ENCODE measurements at places on chromosomes 6 and 20.
A peak's percentile ranks its signal among the peaks of the same experiment; 100 is the strongest.

DNA sequence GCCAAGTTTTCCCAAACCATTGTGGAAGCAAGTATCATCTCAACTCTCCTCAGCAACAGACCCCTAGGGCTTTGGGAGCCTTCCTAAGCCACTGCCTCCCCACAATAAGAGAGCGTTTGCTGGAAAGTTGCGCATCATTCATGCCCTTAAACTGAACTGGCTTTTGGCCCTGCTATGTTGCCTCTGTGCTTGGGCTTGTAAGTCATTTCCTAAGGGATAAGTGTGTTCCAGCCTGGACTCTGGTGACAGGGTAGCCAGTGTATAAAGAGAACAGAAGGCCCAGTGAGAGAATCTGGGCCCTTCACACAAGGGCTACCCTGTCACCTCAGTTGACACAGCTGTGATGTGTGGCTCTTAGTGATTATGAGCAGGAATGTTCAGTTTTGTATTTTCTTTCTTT, 77.8 kb downstream of the COL9A1 start:
- DNase-seq, result no peak

DNA sequence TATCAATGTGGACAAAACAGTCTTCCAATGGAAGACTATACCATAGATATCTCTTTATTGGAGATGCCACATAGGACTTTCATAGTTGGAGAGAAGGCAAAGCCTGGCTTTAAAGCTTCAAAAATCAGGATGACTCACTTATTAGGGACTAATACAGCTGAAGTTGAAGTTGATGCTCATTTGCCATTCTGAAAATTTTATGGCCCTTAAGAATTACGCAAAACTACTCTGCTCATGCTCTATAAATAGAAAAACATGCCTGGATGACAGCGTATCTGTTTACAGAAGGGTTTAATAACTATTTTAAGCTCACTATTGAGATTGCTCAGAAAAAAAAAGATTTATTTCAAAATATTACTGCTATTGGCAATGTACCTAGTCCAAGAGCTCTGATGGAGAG, 155.5 kb upstream of the DST start:
- DNase-seq, result no peak

- DNase-seq, result no peak
These were observed 75.1 kb downstream of the ARID1B start for GRCh38 chr6:156852147-156852857.

- DNase-seq, result no peak
These were observed 128.0 kb upstream of the MLN start for GRCh38 chr6:33931799-33932198.

GRCh38 chr6:44396968-44397367, 9.5 kb downstream of the CDC5L start:
- DNase-seq, result no peak

DNA sequence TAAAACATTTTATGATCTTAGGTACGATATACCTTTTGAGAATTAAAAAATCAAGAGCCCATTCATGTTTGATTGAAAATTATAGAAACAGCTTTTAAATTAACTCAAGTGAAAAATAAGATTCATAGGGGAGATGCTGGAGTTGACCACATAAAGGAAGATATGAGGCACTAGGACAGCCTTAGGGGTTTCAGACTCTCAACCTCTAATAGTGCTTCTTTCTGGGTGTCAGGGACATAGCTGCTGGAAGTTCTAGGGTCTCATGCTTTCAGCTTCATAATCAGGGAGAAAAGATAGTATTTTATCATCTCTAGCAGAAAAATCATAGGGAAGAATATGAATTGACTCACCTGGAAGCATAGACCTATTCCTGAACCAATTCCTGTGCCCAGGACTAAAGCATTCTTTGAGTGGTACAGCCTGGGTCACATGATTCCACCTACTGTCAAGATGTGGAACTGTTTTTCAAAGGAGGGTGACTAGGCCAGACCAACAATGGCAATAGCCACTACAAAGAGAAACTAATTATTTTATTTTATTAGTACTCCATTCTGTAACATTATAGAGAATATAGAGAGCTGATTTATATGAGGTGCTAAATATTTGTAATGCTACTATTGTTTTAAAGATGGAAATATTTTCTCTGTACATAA, 27.8 kb upstream of the CENPW start:
- DNase-seq, result peak; percentile 12

- DNase-seq, result no peak
These were observed 19.8 kb downstream of the ADGRF5 start for GRCh38 chr6:46901882-46902314.

GRCh38 chr6:106017454-106017853, 68.7 kb upstream of the PRDM1 start:
- no peak for DNase-seq

DNA sequence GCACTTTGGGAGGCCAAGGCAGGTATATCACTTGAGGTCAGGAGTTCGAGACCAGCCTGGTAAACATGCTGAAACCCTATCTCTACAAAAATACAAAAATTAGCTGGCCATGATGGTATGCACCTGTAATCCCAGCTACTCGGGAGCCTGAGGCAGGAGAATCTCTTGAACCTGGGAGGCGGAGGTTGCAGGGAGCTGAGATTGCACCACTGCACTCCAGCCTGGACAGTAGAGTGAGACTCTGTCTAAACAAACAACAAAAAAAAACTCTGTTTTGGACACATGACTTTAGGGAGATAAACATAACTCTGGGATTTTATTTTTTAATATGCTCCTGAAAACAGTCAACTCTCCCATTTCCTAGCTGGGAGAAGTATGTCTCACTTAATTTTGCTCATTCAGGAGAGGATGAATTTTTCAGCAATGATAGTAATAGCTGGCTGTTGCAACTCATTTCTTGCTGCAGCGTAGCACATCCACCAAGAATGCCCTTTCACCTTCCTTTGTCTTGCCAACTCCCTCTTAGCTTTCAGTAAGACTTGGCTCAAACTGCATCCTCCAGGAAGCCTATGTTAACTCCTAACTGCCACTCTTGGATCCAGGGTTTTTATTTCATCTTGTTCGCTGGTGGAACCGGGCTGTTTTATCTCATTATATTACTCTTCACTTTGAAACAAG, 24.3 kb downstream of the TOP1 start:
- DNase-seq, result no peak

GRCh38 chr6:56582236-56582635, 60.5 kb downstream of the DST start:
- DNase-seq, result no peak

- no peak for DNase-seq
These were observed 60.4 kb downstream of the DOK5 start for GRCh38 chr20:54535746-54536145.

GRCh38 chr6:38522322-38522721, 117.4 kb downstream of the BTBD9 start:
- no peak for DNase-seq

DNA sequence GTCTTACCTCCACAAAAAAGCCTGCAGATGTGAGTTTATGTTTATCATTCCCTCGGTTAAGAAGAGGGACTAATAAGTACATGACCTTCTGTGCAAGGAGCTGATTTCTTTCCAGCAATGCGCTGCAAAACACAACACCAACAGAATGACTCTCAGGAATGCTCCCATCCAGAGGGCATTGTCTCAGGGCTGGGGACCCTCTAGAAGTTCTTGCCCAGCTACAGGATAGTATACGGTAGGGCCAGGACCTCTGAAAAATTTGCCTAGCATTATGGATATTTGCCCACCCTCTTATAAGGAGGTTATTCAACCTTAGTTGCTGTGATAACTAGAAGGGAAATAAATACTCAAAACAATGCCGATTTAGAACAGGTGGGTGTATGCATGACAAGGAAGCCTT, 24.7 kb upstream of the RBL1 start:
- DNase-seq, result no peak

- no peak for DNase-seq
These were observed 109.5 kb downstream of the KIF13A start for GRCh38 chr6:17877895-17878440.

- no peak for DNase-seq
These were observed 182.8 kb downstream of the UNC5CL start for GRCh38 chr6:40856271-40856670.

GRCh38 chr20:611843-612185, 1.7 kb upstream of the TCF15 start:
- DNase-seq, result no peak

GRCh38 chr20:15005300-15005986, 668.0 kb upstream of the FLRT3 start:
- DNase-seq, result no peak

GRCh38 chr6:170049641-170050561, 241.0 kb downstream of the DLL1 start:
- no peak for DNase-seq

- DNase-seq, result no peak
These were observed 136.3 kb downstream of the MRPL14 start for GRCh38 chr6:43990627-43991619.

GRCh38 chr6:165060720-165061119, 248.7 kb downstream of the C6orf118 start:
- DNase-seq, result no peak

GRCh38 chr6:1591243-1591642, 18.5 kb upstream of the FOXC1 start:
- no peak for DNase-seq

GRCh38 chr20:38599410-38599882, 2.2 kb upstream of the ARHGAP40 start:
- no peak for DNase-seq

GRCh38 chr6:25169553-25169952, 109.6 kb upstream of the CARMIL1 start:
- DNase-seq, result no peak

DNA sequence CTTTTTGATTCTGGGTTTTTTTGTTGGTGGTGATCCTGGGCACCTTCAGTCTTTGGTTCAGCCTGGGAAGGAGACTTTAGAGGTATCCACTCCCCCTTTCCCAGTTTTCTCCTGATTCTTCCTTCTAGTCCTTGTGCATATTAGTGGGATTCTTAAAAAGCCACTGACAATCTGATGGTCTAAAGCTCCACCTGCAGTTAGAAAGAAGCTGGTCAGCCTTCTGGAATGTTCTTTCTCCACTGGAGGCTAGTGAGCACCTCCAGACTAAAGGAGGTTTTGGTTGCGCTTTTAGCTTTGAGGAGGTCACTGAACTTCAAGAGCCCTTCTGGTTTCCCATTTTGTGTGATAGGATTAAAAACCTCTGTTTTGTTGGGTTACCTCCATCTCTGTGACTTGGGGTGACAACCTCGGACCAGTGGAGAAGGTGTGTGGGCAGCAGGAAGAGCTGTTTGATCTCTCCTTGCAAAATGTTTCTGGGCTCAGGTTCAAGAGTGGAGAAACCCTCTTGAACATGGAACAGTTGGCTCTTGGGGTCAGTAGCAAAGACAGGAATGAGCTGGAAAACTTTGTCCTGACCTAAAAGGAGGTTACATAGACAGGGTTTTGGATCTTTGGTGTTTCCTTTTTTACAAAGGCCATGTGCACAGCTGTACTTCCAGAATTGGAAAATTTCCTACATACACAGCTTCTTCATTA, 29.0 kb downstream of the JARID2 start:
- no peak for DNase-seq

GRCh38 chr6:163825033-163825432, 410.5 kb downstream of the QKI start:
- DNase-seq, result no peak

- no peak for DNase-seq
These were observed 27.3 kb upstream of the SERINC3 start for GRCh38 chr20:44549123-44549522.

- DNase-seq, result no peak
These were observed 4.6 kb upstream of the CHRNA4 start for GRCh38 chr20:63365601-63366389.

- DNase-seq, result no peak
These were observed 27.6 kb upstream of the FAM83C start for GRCh38 chr20:35319871-35320197.

GRCh38 chr6:46606338-46606737, 46.3 kb downstream of the CYP39A1 start:
- no peak for DNase-seq

GRCh38 chr20:49485563-49485962, 3.1 kb upstream of the KCNB1 start:
- no peak for DNase-seq

DNA sequence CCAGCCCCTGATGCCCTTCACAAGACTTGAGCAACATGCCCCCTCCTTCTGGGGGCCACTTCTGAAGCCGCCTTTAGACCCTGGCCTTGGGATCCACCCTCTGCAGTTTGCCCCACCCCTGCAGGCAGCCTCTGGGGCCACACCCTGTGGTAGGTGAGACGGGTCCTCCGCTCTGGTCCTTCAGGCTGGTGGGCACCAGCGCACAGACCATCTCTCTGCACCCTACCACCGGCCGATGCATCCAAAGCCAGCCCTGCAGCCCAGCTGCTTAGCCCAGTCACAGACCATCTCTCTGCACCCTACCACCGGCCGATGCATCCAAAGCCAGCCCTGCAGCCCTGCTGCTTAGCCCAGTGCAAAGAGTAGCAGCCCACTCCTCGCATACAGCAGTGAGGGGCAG, 159.3 kb upstream of the ECI2 start:
- no peak for DNase-seq

- no peak for DNase-seq
These were observed 30.9 kb upstream of the XRN2 start for GRCh38 chr20:21272279-21272678.

DNA sequence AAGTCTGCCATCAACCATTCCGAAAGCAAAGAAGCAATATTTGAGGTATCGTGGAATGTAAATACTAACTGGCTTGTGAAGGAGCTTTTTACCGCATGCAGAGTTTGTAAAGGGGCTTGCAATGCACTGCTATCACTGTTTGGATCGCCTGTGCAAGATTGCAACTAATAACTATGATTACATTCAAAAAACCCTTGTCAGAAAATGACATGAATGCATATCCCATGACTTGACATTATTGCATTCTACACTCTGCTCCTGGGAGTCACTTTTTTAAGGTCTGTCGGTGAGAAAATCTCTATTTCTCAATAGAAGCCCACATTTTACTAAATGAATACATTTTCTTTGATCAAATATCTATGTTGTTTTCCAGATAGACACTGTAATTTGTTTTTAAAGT, 335.4 kb upstream of the SPTLC3 start:
- no peak for DNase-seq

DNA sequence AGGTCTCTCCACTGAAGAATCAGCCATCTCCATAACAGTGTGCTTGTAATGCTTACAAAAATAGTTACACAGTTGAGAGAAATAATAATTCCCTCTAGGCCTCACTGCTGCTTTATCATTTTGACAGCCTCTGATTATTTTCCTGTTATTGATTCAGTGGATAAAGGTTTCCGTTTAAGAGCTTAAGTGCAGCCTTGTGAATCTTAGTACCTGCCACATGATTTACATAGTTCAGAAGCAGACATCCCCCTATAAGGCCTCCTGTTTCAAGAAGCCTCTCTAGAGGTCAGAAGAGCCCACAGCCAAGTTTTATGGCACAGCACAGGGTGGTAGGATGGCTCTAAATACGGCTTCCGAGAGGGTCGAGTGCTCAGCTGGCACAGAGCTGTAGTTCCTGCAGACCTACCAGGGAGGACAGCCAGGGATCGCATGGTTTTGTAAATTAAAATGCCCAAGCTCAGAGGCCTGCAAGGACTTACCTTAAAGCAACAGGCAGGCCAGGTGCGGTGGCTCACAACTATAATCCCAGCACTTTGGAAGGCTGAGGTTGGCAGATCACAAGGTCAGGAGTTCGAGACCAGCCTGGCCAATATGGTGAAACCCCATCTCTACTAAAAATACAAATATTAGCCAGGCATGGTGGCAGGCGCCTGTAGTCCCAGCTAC, 17.6 kb upstream of the PYGB start:
- no peak for DNase-seq
